SW 1271 (cell line): ENCODE measurements at places on chromosomes 3 and 15.

DNA sequence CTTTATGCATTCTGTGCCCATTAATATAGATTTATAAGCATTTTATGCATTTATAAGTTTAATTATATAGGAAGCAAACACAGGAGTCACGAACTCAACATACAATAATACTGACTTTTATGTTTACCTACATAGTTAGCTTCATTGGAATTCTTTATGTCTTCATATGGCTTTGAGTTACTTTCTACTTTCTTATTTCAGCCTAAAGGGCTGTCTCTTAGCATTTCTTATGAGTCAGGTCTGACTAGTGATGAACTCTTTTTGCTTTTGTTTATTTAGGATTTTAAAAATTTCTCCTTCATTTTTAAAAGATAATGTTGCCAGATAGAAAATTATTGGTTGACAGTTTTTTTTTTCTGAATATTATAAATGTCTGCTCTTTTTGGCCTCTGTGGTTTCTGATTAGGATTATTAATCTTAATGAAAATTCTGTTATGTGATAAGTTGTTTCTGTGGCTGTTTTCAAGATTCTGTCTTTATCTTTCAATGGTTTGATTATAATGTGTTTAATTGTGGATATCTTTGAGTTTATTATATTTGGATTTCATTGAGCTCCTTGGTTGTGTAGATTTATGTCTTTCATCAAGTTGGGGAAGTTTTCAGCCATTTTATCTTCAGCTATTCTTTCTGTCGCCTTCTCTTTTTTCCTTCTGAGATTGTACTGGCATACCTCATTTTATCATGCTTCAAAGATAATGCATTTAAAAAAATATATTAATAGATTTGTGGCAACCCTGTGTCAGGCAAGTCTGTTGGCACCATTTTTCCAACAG lies 54.3 kb downstream of the ATP2C1 start:
- DNase-seq = no peak

- no peak for DNase-seq
Measured at GRCh38 chr3:172221547-172221946, 182.2 kb downstream of the FNDC3B start.

- DNase-seq = no peak
Measured at GRCh38 chr3:183411216-183411922, 17.1 kb downstream of the MCF2L2 start.

DNA sequence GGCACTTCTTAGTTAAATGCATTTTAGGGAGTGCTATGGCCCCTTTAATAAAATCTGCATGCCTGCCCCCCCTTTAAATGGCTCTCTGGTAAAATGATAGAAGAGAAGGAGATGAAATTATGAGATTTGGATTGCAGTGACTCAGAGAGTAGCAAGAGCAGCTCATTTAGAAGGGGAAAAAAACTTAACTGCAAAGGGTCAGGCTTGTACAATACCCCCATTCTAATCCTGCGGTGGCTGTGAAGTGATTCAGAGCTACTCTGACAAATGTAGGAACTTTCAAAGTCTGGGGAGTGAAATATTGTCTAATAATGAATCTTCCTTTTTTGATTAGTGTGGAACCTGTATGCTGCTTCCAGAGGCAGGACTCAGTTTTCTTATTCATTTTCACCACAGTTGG lies 44.1 kb upstream of the TBC1D23 start:
- DNase-seq = no peak

GRCh38 chr3:140258222-140258724 lies 323.3 kb downstream of the CLSTN2 start:
- DNase-seq = no peak

GRCh38 chr15:88090481-88091011 lies 166.0 kb downstream of the NTRK3 start:
- no peak for DNase-seq

DNA sequence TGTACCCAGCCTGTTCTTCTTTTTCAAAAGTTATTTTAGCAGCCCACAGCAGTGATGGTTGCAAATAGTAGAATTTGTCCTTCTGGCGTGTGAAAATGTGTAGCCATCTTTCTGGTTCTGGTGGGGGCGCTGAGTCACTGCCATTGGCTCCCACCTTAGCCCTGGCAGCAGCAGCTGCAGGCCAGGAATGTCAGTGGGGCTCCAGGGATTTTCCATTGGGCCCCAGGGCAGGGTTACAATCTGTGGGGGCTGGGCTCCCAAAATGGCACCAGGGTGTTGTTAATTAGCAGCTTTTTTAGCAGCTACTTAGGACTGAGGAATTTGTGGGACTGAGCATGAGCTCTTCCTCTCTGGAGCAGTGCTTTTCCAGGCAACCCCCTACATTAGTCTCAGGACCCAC lies 38.9 kb downstream of the TOPAZ1 start:
- no peak for DNase-seq

DNA sequence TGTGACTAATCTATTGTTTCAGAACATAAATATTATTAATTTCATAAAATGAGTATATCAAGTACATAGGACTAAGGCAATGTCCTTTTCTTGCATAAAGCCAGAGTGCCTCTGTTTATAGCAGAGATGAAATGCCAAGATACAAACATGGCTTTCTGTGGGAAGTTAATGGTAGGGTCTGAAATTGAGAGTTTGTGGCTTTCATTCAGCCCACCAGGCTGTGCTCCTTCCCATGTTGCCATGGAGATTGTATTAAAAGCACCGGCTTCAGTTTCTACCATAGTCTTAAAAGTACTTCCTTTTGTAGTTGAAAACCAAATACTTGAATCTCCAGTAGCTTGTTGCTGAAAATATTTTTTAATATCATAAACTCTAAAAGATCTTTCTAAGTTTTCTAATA lies 114.0 kb downstream of the LRRC28 start:
- DNase-seq = no peak

DNA sequence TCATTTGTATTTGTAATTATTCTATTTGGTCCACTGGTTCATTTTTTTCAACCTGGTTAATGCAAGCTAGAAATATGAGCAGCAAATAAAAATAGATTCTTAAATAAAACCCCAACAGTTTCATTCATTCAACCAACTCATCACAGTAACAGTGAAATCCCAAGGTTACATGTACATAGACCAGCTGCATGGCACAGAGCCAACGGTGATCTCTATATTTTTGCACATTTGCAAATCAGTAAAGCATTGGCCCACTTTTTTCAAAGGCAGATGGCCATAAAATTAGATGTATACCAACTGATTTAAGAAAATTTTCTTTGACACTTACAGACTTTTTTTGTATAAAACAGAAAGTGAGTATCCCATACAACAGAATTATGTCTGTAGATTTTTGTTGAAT lies 49.3 kb downstream of the STRIT1 start:
- DNase-seq = no peak

GRCh38 chr3:181901626-181902025 lies 189.9 kb downstream of the SOX2 start:
- no peak for DNase-seq

DNA sequence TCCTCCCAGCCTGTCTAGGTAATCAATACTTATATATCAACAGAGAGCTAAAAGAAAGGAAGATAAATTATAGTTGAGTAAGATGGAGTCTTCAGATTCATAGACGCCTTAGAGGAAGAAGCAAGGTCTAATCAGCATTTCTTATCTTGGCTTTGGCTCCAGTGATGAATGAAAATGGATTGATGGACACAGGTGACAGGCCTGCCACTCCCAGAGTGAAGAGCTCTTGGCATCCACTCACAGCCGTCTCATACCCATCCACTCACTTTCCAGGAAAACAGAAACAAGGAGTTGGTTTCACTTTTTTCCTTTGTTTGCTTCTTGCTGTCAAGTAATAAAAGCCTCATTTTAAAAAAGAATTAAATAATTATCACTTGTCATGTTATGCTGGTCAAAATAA lies 168.2 kb downstream of the MFSD1 start:
- no peak for DNase-seq

- no peak for DNase-seq
Measured at GRCh38 chr3:399647-400046, 203.1 kb downstream of the CHL1 start.

- DNase-seq = no peak
Measured at GRCh38 chr3:58575971-58576652, 1.1 kb downstream of the FAM107A start.

DNA sequence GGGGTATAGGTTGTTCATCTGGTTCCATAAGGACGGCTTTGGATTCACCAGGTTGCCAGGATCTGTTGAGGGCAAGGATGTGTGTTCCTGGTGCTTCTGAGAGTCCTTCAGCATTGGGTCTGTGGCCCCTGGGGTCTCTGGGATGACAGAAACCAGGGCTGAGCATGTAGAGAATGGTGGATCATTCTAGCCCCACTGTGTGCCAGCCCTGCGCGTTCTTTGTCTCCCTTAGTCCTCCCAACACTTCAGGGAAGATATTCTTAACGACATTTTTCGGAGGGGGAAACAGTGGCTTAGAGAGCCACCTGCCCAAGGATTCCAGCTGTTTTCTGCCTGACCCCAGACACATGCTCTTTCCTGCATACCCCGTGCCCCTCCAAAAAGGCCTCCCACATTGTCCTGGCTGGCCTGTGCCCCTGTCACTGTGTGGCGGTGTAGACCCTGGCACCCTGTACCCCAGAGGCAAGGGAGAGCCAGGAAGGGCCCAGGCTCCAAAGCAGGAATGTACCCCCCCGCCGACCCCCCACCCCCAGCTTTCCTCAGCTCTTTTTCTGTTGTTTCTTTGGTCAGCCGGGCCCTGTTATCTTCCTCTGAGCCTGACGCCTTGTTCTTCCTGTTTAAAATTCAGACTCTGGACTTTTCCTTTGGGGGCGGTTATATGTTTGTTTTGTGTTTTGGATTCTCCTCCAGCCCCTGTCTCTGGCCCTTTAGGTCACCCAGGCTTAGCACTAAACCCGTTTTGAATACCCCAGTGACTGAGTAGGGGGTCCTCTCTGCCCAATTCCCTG lies 57.8 kb upstream of the SMAD6 start:
- DNase-seq = no peak

DNA sequence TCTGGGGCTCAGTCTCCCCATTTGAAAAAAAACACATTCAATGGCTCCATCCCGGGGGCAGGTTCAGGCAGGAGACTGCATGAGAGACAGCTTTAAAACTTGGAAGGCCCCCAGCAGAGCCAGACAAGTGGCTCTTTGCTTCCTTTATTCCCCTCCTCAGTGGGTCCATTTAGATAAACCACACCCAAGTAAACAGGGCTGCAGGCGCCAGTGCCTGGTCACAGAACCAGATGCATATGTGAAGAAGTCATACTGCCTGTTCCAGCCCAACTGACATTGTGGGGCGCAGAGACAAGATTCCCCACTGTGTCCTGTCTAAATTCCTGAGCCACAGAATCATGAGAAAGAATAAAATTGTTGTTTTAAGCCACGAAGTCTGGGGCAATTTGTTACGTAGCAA lies 9.0 kb downstream of the FBN1 start:
- no peak for DNase-seq
